Naive thymus-derived CD4-positive, alpha-beta T cell (primary cell): ENCODE measurements at places on chromosomes 7 and 10.

- H3K36me3 ChIP-seq, result no peaks in the 10 kb centered on the region
- H3K27me3 ChIP-seq, result peaks cover 3% of the 10 kb centered on the region
- no peak overlapping the region for H3K27ac ChIP-seq
- H3K4me1 ChIP-seq, result no peaks in the 10 kb centered on the region
- no peak overlapping the region for H3K4me3 ChIP-seq
Measured at GRCh38 chr7:117249696-117250095, 73.2 kb downstream of the WNT2 start.

DNA sequence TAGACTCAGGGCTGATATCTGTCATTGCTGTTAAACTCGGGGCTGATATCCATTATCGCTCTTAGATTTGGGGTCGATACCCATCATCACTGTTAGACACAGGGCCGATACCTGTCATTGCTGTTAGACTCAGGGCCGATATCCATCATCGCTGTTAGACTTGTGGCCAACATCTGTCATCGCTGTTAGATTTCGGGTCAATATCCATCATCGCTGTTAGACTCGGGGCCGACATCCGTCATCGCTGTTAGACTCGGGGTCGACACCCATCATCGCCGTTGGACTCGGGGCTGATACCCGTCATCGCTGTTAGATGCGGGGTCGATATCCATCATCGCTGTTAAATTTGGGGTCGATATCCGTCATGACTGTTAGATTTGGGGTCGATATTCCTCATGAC, 54.8 kb downstream of the BEND7 start:
- H3K4me1 ChIP-seq, result no peaks in the 10 kb centered on the region
- no peak for DNase-seq
- no peak overlapping the region for H3K4me3 ChIP-seq
- no peaks in the 10 kb centered on the region for H3K27me3 ChIP-seq
- no peaks in the 10 kb centered on the region for H3K36me3 ChIP-seq
- no peak overlapping the region for H3K27ac ChIP-seq

DNA sequence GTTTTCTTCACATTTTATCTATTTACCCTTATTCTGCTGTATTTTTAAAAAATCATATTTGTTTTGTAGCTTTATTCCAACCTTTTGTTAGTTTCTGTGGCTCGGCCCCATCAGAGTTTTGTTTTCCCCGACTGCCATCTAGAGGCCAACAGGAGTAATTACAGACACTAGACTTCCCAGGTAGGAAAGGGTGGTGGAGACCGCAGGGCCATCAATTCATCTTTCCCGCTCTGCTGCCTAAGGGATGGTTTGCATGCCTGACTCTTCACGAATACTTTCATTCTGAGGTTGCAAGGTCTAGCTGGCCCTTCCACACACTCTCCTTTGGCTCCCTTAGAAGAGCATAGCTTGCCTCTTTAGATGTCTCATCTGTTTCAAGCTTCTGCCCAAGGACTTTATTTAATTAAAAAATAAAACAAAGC, 38.3 kb downstream of the LYZL2 start:
- DNase-seq, result peak; percentile 61
- H3K27me3 ChIP-seq, result no peaks in the 10 kb centered on the region
- H3K4me1 ChIP-seq, result no peaks in the 10 kb centered on the region
- H3K4me3 ChIP-seq, result no peak overlapping the region
- H3K27ac ChIP-seq, result no peak overlapping the region
- H3K36me3 ChIP-seq, result no peaks in the 10 kb centered on the region

GRCh38 chr7:96004578-96004977, 232.2 kb downstream of the DYNC1I1 start:
- H3K27me3 ChIP-seq, result no peaks in the 10 kb centered on the region
- no peak for DNase-seq
- no peaks in the 10 kb centered on the region for H3K36me3 ChIP-seq
- no peak overlapping the region for H3K4me3 ChIP-seq
- no peak overlapping the region for H3K27ac ChIP-seq

DNA sequence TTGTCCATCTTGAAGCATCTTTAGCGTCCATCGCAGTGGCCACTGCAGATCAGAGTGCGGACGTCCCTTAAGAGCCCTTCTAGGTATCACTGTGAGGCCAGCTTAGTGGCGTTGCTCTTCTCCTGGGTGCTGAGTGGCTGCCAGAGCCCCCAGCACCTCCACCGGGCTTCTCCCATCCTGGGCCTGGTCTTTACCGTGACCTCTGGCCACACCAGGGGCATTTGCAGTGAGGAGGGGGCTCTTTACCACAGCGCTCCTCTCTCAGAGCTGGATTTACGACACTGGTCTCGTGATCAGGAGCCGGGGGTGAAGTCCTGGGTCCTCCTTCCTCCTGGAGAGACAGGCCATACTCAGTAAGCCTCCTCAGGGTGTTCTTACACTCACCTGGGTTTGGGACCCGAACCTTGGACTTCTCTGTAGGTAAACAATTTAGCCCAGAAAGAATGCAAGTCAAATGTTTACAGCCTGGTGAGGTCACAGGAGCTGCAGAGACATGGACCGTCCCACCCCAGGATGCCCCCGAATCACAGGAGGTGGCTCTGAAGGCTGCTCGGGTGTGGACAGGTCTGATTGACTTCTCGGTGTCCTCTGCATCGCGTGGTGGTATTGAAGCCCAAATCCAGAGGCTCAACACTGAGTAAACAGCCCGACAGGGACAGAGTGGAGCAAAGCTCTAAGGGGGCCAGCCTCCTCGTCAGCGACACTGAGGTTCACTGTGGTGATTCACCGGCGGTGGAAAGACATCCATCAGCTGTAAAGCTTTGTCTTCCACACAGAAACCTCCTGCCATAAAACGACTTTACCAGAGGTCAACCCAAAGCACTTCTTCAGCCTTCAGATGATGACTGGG, 33.0 kb downstream of the JAKMIP3 start:
- no peaks in the 10 kb centered on the region for H3K36me3 ChIP-seq
- H3K27ac ChIP-seq, result no peak overlapping the region
- H3K27me3 ChIP-seq, result peaks cover 3% of the 10 kb centered on the region
- no peaks in the 10 kb centered on the region for H3K4me1 ChIP-seq
- DNase-seq, result no peak

DNA sequence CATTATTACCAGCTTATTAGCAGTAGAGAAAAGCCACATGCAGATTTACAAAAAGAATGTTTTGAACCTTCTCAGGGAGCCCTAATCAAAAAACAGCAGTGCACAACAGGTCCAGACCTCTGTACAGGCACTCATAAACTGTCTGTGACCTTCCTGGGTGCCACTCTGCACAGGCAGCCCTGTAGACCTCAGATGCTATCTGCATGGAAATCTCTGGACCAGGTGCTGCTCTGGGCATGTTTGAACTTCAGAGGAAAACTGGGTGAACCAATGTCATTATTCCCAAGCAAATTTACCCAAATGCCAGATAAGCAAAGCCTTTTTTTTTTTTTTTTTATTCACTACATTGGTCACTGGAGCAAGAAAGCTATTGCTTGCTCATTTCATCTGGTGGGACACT, 104.2 kb downstream of the NPY start:
- H3K27ac ChIP-seq, result no peak overlapping the region
- DNase-seq, result no peak
- H3K36me3 ChIP-seq, result no peaks in the 10 kb centered on the region
- H3K4me1 ChIP-seq, result no peaks in the 10 kb centered on the region
- no peaks in the 10 kb centered on the region for H3K27me3 ChIP-seq

- H3K27me3 ChIP-seq, result no peaks in the 10 kb centered on the region
- peak within 1 kb of the TSS; percentile 81 for H3K4me3 ChIP-seq
- DNase-seq, result peak; percentile 67
- peak within 1 kb of the TSS; percentile 62 for H3K27ac ChIP-seq
Measured at GRCh38 chr10:71319042-71319799, at the start of gene SLC29A3. Gene SLC29A3, plus strand, starts transcription at chr10:71319259. Its CDS starts 51 bp downstream, at chr10:71319310.

DNA sequence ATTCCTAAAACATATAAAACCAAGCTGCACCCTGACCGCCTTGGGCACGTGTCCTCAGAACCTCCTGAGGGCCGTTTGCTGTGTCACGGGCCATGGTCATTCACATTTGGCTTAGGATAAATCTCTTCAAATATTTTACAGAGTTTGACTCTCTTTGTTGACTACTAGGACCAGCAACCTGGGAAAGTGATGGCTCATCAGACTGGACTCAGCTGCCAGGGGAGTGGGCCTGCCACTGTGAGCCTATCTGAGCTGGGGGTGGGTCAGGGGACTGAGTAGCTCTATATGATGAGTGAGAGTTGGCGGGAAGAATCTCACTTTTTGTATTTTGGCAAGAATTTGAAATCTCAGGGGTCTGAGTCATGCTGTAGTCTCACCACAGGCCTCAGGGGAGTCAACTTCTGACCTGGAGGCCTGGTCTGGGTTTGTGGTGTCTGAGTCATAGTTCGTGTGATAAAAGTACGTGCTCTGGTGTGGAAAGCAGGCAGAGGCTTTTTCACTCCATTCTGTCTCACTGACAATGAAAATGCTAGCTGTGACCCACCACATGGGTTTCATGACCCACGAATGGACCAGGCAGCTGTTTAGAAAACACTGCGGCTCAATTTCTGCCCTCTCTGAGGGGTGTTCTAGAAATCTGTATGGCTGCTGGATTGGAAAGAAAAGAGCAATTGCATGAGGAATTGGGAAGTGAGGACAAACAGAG, 4.2 kb upstream of the UPP1 start:
- H3K4me1 ChIP-seq, result peaks cover 23% of the 10 kb centered on the region
- no peak for DNase-seq

DNA sequence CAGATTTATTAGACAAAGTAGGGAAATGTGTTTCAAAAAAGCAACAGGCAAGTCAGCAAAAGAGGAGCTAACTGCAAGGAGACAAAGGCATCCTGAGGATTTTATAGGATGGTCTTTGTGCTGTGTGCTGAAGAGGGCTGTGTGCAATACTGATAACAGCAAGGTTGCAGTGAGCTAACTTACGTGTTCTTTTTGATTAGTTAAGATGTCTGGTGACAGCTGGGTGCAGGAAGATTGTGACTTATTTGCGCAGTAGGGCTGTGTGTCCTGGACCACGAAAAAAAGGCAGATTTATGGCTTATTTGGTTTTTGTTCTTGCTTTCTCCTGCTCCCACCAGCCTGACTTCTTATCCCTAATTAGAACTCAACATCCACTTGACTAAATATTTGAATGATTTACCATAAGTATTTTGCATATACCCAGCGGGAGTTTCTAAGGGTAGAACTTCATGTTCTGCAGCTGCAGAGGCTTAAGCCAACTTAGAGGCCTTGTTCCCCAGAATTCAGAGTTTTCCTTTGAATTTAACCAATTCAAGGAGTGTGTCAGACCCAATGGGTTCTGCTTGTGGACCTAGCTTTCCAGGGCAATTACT, 119.0 kb downstream of the ANKRD26 start:
- H3K27me3 ChIP-seq, result no peaks in the 10 kb centered on the region
- DNase-seq, result no peak
- H3K4me1 ChIP-seq, result no peaks in the 10 kb centered on the region

DNA sequence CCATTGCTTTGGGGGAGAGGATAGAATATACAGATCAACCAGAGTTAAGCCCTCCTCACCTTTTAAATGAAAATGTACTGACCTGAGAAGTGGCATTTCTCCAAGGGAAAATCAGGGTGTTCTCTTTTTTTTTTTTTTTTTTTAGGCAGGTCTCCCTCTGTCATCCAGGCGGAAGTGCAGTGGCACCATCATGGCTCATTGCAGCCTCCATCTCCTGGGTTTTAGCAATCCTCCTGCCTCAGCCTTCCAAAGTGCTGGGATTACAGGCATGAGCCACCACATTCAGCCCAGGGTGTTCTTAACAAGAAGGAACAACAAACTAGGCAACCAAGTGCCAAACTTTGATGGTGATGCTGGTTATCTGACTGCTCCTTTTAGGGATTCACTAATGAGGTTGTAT, 111.0 kb downstream of the SVOPL start:
- H3K27me3 ChIP-seq, result no peaks in the 10 kb centered on the region
- H3K4me1 ChIP-seq, result no peaks in the 10 kb centered on the region
- H3K27ac ChIP-seq, result no peak overlapping the region
- DNase-seq, result no peak
- no peak overlapping the region for H3K4me3 ChIP-seq

GRCh38 chr7:25795824-25796235, 356.2 kb upstream of the NFE2L3 start:
- H3K27ac ChIP-seq, result no peak overlapping the region
- no peak for DNase-seq
- no peaks in the 10 kb centered on the region for H3K36me3 ChIP-seq
- peaks cover 6% of the 10 kb centered on the region for H3K27me3 ChIP-seq
- H3K4me3 ChIP-seq, result no peak overlapping the region

- no peak for DNase-seq
- H3K4me3 ChIP-seq, result no peak overlapping the region
- no peaks in the 10 kb centered on the region for H3K36me3 ChIP-seq
- H3K4me1 ChIP-seq, result no peaks in the 10 kb centered on the region
Measured at GRCh38 chr10:76522547-76522946, 1091.1 kb downstream of the LRMDA start.

- H3K4me3 ChIP-seq, result no peak overlapping the region
- H3K36me3 ChIP-seq, result no peaks in the 10 kb centered on the region
- H3K27me3 ChIP-seq, result no peaks in the 10 kb centered on the region
- DNase-seq, result no peak
- H3K4me1 ChIP-seq, result no peaks in the 10 kb centered on the region
- no peak overlapping the region for H3K27ac ChIP-seq
Measured at GRCh38 chr7:77226357-77226839, 26.8 kb upstream of the FGL2 start.

DNA sequence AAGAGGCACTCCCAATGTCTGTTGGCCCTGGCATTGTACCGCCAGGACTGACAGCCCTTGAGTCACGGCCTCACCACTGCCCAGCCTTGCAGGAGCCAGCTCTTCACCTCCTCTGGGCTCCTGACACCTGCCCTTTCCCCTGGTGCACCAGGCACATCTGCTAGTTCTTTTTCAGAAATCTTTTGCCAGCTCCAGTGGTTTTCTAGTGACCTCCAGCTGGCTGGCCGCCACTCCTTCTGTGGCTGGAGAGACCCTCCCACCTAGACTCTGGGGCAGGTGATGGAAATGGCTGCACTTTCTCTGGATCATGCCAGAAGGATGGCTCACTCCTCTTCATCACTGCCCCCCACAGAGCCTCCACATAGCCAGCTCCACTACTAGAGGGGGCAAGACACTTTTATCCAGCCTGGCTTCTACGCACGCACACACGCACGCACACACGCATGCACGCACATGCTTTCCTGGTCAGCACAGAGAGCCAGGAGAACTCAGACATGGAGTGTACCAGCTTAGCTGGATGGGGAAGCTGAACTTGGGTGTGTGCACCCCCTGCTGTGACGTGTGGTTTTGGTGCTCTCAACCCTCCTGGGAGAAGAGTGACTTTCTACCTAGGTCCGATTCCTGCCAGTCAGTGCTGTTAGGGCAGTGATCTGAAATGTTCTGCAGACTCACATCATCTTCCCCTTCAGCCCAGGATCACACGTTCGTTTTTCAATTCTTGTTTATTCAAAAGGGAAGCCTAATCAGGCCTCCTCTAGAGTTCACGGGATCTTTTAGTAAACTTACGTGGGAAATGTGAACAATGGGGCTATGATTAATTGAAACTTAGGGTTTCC, 222.0 kb downstream of the PRPF18 start:
- H3K27ac ChIP-seq, result no peak overlapping the region
- H3K4me3 ChIP-seq, result no peak overlapping the region
- H3K36me3 ChIP-seq, result no peaks in the 10 kb centered on the region

GRCh38 chr10:61961278-61961677, 59.8 kb downstream of the ARID5B start:
- H3K4me1 ChIP-seq, result peaks cover 42% of the 10 kb centered on the region
- no peaks in the 10 kb centered on the region for H3K27me3 ChIP-seq
- DNase-seq, result no peak
- no peak overlapping the region for H3K27ac ChIP-seq
- H3K4me3 ChIP-seq, result no peak overlapping the region
- no peaks in the 10 kb centered on the region for H3K36me3 ChIP-seq
